ENCODE measurements at places on chromosomes 1 and 21.

DNA sequence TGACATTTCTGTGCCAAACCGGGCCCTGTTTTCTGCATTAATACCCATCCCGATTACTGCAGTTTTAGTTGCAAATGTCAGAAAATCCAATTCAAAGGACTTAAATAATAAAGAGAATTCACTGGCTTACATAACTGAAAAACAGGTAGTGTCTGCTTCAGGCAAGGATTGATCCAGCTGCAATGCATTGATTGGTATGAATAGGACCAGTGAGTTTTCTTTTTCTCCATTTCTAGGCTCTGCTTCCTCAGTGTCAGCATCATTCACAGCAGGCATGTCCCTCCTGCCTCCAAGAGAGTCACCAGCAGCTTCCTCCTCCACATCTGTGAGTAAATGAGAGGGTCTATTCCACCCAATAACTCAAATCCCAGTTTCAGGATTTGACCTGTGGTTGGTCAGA, 33.7 kb upstream of the ACTL8 start:
- DNase-seq = no peak

- DNase-seq = no peak
These were observed 155.9 kb downstream of the ZNF281 start for GRCh38 chr1:200253774-200254495.

- no peak for DNase-seq
These were observed 51.6 kb upstream of the ZC3H11B start for GRCh38 chr1:219664310-219665029.

DNA sequence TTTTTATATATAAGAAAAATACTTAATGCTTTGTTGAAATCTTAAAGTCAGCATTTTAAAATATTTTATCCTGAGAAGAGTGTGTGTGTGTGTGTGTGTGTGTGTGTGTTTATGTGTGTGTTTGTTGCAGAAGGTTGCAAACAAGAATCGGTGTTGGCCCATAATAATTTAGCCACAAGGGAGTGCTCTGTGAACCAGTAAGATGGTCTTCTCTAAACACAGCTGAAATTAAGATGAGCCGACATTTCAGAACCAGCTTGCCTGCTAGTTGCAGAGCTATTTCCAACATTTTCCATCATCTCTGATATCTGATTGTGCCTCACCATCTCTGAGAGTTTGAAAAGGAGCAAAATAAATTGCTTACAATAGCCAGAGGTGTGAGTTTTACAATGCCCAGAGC, 158.8 kb upstream of the SGIP1 start:
- no peak for DNase-seq

DNA sequence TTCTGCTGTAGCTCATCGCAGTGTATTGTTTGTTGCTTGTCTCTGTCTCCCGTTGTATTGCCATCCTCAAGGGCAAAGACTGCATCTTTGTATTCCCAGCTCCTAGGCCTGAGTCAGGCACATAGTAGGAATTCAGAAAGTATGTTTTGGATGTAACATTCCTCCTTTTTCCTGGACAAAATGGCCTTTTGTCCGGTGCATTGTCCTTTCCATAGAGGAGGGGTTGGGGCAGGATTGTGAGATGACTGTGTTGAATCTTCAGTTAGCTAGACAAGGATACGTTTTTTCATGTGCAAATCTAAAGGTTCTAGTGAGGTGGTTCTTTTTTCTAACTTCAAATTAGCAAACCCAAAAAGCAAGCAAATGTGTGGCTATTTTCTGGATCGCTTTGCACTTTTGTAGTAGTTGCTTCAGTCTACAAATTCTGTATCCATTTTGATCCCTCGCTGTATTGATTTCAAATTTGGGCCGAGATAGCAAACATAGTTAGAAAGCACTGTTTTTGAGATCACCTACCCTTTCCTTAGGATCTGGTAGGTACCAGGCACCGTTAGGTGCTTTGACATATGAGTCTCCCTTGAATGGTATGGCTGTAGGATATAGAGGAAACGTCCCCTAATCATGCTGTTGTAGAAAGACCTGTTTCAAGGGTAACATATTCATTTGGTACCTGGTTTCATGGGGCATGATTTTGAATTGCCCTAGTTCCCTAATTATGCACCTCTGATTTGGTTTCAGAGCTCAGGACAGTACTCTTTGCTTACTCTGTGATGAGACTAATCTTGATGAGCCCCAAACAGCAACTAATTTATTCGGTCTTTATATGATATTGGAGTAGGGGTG, 1.2 kb downstream of the PPP1R8 start:
- no peak for DNase-seq

- DNase-seq = no peak
These were observed 181.2 kb upstream of the RAB4A start for GRCh38 chr1:229089586-229090208.
